ENCODE measurements at places on chromosomes 16 and 17.

DNA sequence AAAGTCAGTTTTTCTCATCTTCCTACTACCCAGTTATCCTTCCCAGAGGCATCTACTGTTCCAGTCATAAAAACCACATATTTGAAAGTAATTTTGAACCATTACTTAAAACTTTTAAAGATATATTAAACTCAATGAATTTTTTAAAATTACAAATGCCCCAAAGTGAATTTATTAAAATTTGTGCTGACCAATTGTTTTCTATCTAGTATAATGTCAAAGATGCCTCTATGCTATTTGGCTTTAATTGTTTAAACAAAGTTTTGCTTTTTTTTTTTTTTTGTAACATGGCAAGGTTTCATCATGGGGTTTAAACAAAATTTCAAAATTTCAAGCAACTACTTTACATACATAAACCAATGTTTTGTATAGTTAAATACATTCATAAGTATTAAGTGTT lies 60.7 kb downstream of the FBXL20 start:
- DNase-seq, result no peak

- no peak for DNase-seq
Observed at GRCh38 chr16:49859125-49859811, 3.4 kb upstream of the ZNF423 start.

GRCh38 chr17:77959926-77960521 lies 1.5 kb downstream of the TNRC6C start:
- no peak for DNase-seq

GRCh38 chr16:48647794-48648193 lies 37.8 kb upstream of the N4BP1 start:
- no peak for DNase-seq

DNA sequence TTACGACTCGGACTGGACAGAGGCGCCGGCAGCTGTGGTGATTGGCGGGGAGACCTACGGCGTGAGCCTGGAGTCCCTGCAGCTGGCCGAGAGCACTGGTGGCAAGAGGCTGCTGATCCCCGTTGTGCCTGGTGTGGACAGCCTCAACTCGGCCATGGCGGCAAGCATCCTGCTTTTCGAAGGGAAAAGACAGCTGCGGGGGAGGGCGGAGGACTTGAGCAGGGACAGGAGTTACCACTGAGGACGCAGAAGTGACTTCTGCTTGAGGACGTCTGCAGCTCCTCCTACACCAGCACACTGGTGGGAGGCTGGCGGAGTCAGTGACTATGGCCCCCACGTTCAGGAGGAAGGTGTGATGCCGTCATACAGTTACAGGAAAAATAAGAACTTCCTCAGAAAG lies 9.7 kb downstream of the MRM3 start:
- no peak for DNase-seq

DNA sequence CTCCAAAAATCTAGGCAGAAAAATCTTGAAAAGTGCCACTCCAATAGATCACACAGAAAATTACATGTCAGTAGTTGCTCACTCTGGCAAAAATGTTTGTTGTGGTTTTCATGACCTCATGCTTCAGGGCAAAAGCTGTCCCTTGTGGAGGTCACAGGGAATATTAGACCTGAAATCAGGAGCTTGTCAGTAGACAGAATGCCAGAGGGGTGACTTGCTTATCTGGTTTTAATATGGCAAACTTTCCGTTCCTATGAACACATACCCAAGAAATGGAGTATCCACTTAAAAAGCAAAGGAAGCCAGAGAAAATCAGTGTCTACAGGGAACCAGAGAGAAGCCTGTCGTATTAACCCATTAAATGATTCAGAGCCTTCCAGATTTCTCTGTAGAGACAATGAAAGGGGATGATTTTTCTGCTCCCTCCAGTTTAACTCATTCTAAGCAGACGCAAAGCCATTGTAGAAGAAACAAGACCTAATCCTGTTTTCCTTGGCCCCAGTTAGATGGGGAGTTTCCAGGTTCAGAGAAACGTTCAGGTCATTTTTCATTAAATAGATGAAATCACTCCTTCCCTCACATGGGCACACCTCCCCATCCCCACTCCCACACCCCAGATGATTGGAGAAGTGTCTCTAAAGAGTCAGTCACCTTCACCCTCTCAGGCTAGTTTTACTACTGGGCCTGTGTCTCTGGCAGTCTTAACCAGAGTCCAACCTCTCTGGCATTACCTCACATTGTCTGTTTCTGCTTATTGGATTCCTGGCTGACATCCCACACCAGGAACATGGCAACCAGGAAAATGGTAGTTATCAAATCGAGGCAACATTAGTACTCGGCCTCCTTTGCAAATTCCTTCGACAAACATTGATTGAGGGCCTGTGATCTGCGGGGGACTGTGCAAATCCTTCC lies 6.0 kb downstream of the SOX9 start:
- DNase-seq, result no peak

- no peak for DNase-seq
Observed at GRCh38 chr17:41894791-41895331, 23.9 kb downstream of the ACLY start.

DNA sequence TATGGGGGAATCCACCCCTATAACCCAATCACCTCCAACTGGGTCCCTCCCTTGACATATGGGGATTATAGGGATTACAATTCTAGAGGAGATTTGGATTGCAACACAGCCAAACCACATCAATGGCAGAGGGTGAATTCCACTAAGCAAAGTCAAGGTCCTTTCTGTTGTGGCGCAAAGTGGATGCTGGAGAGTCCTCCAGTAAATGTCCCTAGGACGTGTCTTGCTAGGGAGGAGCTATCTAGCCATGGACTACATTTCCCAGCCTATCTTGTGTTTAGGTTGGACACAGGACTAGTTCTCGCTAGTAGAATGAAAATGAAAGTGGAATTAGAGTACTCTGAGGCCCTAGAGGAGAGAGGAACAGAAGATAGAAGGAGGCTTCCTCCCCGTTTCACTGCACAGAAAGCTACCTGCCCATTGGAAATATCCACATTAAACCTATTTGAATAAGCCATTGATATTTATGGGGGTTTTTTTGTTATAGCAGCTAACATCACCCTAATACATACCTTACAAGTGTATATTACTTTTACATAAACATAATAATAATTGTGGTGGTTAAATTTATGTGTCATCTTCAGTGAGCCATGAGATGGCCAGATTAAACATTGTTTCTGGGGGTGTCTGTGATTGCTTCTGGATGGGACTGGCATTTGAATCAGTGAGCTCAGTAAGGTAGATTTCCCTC lies 56.7 kb upstream of the ERCC4 start:
- no peak for DNase-seq

GRCh38 chr17:80285237-80285920 lies 24.7 kb downstream of the RNF213 start:
- no peak for DNase-seq

GRCh38 chr17:8225813-8226535 lies 15.6 kb upstream of the AURKB start:
- DNase-seq, result no peak

DNA sequence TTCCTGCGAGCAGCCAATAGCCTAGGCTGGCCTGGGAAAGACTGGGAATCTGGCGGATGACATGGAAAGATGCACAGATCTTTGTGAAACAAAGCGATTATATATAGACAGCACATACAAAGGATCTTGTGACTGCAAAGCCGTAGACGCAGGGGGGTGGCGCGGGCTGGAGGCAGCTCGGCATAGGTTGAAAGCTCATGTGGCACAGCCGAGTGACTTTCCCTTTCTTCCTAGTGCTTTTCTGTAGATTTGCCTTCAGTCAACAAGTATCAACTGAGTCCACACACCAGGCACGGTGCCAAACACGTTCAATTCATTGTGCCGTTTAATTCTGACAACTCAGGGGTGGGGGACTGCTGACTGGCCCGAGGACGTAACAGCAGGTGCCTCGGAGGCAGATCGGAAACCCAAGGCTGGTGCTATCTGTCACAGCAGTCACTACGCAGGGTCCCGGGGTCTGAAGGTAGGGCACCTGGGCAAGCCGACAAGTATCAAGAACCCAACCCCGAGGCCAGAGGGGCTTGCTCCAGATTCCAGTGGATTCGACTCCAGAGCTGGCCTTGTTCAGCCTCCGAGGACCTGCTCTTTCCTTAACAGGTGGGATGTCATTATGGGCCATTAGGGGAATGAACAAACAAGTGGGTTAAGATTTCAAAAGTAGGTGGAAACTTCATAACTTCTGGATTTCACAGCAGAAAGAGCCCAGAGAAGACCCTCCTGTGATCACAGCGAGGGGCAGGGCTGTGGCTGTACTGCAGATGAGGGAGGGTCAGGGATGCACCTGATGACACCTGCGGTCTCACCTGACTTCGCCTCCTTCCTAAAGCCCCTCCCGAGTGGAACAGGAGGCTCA lies 5.9 kb downstream of the PAM16 start:
- no peak for DNase-seq

DNA sequence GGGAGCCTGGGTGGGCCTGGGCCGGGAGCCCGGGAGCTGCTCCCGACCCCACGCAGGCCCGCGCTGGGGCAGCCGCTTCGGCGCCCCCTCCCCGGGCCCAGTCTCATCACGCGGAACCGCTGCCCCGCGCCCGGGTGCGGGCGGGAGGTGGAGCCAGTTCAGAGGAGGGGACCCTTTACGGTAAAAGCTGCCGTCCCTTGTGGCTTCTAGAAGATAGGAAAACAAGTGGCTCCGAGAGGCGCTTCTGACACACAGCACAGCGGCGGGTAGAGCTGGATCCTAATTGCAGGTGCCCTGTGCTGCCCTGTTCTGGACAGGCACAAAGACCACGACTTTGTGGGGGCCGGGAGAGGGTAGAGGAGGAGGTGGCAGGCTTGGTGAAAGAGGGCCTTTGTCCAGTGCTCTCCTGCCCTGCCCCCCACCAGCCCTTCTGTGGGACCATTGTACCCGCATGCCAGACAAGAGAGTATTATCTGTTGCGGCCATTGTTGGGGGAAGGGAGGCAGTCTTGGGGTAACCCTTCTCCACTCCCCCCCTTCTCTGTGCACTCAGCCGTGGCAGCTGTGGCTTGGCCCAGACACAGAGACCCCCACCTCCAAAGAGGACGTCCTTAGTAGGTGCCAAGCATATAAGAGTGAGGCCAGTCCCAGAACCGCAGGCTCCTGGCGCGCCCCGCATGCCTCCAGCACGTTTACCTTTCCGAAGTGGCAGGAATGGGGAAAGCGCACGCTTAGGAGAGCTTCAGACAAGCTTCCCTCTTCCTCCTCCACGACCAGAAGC lies 736 bp downstream of the CNP start:
- no peak for DNase-seq

GRCh38 chr16:54620197-54620596 lies 310.5 kb upstream of the IRX5 start:
- DNase-seq, result no peak

GRCh38 chr17:68356520-68356919 lies 65.2 kb downstream of the ARSG start:
- DNase-seq, result no peak

DNA sequence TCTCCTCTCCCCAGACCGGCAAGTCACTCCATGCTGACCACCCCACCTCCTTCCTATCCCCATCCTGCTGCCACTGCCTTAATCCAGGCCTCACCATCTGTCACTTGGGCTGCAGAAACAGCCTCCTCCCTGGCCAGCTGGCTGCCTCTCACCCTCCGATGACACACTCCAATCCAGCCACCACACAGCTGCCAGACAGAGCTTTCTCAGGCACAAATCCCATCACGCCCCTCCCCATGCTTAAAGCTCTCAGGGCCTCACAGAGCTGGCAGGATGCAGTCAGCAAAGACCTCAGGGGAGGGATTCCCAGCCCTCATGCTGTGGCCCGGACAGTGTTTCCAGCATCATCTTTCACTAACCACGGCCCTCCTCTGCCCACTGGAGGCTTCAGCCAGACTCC lies 13.7 kb downstream of the CAMKK1 start:
- DNase-seq, result no peak

GRCh38 chr16:16127469-16128116 lies 95.7 kb downstream of the ABCC6 start:
- no peak for DNase-seq

- DNase-seq, result no peak
Observed at GRCh38 chr17:74212209-74212912, 1.0 kb upstream of the TTYH2 start.

- no peak for DNase-seq
Observed at GRCh38 chr17:78176548-78177025, 8.2 kb downstream of the SYNGR2 start.

- no peak for DNase-seq
Observed at GRCh38 chr17:6044261-6044660, 25.9 kb upstream of the WSCD1 start.

DNA sequence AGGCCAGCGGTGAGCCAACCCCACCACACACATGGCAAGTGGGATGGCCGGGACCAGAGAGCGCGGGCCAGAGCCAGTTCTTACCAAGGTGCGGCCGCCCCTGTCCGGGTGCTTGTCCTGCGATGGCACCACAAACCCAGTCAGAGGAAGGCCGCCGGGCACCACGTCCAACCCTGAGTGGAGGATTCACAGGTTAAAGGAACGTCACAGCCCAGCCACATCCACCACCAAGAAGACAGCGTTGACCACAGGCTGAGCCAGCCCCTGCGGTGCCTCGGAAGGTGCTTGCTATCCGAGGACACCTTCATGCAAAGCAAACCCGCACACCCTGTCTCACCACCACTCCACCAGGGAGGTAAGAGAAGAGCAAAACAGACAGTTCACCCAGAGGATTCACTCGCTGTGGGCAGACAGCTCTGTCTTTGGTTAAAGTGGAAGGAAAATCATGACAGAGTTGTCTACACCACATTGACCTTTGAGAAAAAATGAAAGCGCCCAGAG lies 15.8 kb downstream of the SLX4 start:
- no peak for DNase-seq

DNA sequence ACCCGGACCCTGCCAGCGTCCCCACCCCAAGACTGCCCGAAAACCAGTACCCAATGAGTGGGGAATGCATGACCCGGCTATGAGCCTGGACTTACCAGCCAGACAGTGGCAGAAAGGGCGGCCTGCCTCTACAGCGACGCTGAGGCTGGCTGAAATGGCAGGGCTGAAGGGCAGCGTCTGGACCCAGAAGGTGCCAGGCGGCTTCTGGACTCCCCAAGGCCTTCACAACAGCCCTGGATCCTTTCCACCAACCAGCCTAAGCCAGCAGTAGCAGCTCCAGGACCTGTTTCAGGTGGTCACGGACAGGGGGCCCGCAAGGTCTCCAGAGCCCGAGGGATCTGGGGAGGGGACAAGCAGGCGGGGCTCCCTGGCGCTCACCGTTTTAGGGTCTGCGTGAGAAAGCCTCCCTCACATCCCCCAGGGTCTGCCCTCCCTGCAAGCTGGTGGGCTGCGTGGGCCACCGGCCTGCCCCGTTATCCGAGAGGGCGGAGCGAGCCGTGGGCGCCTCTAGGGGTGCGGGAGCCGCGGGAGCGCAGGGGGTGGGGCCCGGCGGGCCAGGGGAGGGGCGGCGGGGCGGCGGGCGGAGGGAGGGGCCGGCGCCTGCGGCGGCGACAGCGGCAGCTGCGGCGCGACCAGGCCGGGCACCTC lies at the start of gene RIPOR1:
TSS of gene RIPOR1 (plus strand) at position 608 of the 648 bp plus-strand sequence. CDS start 9,618 bp downstream, outside the sequence.
- no peak for DNase-seq

DNA sequence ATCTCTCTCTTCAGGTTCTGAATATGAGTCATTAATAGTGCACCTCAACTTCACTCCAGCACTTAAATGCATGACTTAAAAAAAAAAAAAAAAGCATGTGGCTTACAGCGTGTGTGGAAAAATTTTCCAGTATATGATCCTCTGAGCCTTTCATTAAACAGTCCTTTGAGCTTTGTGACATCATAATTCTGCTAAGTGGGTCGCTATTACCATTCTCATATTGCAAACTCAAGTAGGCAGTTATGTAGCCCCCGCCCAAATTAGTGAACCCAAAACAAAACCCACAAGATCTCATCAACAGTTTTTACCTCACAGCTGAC lies 672 bp downstream of the CMTR2 start:
- no peak for DNase-seq

GRCh38 chr17:29588562-29589411 lies 661 bp downstream of the GIT1 start:
- no peak for DNase-seq
